Amygdala (tissue), 56 donors: ENCODE measurements at places on chromosomes 12 and 14.

DNA sequence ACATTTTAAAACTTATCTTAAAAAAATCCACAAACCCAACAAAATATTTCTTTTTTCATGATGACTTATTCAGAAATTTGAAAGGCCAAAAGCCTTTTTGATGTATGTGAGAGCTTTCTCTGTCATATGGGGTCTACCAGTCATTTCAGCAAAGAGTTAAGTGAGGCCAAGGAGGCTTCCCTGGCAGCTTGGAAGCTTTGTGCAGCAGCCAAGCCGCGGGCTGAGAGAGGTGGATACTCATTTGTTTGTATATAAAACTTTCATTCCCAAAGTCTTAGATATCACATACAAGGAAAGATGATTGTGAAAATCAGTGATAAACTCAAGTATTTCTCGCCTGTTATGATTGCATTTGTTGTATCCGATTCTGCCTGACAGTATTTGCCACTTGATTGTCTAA is 48.5 kb upstream of the RNU6-8 start:
- DNase-seq: no peak

GRCh38 chr12:66786531-66787308 is 107.8 kb upstream of the GRIP1 start:
- no peak for DNase-seq

- DNase-seq: no peak
These were observed 5.7 kb upstream of the CHGA start for GRCh38 chr14:92917041-92917940.

DNA sequence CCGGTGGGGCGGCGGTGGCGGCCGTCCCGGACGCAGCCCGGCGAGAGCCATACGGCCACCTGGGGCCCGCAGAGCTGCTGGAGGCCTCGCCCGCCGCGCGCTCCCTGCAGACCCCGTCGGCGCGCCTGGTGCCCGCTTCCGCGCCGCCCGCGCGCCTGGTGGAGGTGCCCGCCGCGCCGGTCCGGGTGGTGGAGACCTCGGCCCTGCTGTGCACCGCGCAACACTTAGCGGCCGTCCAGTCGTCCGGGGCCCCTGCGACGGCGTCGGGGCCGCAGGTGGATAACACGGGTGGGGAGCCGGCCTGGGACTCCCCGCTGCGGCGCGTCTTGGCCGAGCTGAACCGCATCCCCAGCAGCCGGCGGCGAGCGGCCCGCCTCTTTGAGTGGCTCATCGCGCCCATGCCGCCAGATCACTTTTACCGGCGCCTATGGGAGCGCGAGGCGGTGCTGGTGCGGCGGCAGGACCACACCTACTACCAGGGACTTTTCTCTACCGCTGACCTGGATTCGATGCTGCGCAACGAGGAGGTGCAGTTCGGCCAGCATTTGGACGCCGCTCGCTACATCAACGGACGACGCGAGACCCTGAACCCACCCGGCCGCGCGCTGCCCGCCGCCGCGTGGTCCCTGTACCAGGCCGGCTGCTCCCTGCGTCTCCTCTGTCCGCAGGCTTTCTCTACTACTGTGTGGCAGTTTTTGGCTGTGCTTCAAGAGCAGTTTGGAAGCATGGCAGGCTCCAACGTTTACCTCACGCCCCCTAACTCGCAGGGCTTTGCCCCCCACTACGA is 716 bp downstream of the RIOX1 start:
- DNase-seq: no peak

DNA sequence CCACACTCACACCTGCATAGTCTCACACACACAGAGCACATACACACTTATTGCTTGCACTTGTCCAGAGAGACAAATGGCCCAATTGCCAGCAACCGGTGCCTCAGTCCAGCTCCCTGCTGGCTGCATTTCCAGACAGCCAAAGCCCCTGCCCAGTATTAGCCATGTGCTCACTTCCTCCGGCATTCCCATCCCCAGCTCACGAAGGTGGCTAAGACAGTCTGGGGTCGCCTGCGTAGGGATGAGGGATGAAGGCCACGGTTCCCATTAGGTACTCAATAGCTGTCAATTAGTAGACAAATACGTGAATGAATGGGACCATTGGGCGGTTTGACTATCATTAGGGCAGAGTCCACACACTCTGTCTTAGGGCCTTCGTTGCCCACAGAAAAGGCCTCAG is 146.8 kb upstream of the EGLN3 start:
- DNase-seq: no peak
